ENCODE measurements at places on chromosomes 12 and 14.

- peak; percentile 56 for DNase-seq
Observed at GRCh38 chr12:115973968-115974724, 303.3 kb downstream of the MED13L start.

GRCh38 chr12:91397866-91398532, 215.4 kb upstream of the DCN start:
- DNase-seq, result no peak

- DNase-seq, result no peak
Observed at GRCh38 chr14:78340250-78340649, 170.1 kb downstream of the NRXN3 start.

DNA sequence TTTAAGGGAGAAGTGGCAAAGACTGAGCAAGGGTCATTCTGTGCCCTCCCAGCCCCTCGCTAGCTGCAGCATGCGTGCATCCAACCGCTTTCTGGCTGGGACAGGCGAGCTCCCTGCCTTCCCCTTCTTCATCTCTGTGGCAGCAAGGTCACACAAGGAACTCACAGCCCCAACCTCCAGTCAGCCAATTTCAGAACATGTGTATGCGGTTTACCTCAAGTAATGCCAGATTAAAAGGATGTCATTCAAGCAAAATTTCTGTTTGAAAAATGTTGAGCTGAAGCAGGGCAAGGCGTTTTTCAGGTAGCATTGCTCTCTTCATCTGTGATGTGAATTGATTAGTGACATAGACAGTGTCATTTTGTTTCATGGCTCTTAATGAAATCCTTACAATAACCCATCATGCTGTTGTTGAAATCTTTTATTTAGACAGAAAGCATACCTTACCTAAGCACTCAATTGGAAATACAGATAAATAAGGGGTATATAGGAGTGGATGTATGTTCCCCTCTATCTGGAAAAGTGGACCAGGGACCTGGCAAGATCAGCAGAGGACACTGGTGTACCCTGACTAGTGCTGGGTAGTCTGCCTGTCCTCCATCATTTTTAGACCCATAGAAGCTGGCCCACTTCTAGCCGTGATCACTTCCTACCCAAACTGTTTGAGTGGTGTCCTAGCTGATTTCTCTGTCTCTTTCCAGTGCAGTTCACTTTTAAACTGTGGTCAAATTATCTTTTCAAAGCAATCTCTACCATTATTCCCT, 82.8 kb upstream of the NEDD1 start:
- no peak for DNase-seq

- DNase-seq, result no peak
Observed at GRCh38 chr12:54428050-54429013, 9.3 kb upstream of the ITGA5 start.

DNA sequence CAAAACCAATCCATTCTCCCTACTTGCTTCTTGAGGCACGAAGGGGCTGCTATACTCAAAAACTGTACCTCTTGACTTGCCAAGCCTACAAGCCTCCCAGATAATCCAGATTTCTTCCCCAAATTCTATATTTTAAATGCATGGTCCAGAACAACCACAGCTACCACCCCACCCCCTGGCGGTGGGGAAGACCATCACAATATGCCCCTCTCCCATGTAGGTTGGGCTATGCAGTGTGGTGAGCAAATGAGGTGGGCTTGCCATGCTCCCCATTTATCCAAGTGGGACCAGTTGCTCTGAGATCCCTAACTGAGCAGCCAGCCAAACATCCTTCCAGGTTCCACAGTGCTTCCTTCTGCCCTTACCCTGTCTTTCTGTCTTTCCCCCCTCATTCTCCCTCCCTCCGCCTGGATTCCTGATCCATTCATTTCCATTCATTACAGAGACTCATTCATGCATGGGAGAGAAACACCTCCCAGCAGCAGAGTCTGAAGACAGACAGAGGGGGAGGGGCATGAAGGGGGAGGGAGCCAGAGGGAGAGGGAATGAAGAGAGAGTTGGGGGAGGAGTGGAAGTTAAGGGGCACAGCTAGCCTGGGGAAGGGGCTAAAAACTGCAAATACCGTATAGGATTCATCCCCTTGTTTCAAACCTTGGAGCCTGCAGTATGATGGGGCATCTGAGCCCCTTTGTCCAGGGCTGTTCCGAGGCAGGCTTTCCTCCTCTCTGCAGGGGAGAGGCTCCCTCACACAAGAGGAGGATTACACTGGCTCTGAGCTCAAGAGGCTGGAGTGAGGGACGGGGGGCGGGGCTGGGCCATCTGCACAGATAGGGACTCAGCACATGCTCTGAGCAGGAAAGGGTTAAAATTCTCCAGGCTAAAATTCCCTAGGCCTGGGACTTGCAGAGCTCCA, 4.4 kb downstream of the ZNF219 start:
- DNase-seq, result no peak

DNA sequence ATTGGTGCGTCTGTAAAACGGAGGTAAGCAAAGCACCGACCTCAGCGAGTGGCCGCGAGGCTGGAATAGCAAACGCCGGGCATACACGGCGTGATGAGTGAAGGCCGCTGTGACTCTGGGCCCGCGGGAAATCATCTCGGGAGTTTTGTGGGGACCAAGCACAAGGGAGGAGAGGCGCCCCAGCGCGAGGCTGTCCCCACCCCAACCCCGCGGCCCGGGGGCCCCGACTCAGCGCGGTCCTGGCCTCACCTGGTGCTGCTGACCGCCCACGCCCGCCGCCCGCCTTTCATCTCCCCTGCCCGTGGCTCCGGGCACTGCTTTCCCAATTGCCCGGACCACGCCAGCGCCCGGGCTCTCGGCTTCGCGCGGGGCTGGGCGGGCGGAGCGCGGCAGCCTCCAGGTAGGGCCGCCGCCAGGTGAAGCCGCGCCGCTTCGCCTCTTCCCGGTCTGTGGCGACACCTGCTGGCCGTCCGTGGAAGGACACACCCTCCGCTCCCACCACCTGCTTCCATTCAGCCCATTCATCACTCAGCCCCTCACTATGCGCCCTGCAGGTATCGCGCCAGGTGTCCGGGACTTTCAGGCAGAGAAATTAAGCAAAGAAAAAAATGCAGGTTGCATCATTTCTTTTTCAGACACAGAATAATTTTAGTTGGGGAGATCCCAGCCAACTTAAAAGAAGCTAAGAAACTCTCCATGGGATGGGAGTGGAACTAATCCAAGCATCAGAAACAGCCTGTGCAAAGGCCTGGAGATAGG, 360.4 kb downstream of the MED13L start:
- peak; percentile 41 for DNase-seq

GRCh38 chr12:14828892-14829291, 14.4 kb downstream of the ART4 start:
- no peak for DNase-seq

GRCh38 chr12:49041881-49042484, 18.6 kb downstream of the KMT2D start:
- no peak for DNase-seq

GRCh38 chr12:75635606-75636444, 124.4 kb upstream of the KRR1 start:
- no peak for DNase-seq

GRCh38 chr12:94516985-94517384, 57.3 kb upstream of the CEP83 start:
- no peak for DNase-seq

DNA sequence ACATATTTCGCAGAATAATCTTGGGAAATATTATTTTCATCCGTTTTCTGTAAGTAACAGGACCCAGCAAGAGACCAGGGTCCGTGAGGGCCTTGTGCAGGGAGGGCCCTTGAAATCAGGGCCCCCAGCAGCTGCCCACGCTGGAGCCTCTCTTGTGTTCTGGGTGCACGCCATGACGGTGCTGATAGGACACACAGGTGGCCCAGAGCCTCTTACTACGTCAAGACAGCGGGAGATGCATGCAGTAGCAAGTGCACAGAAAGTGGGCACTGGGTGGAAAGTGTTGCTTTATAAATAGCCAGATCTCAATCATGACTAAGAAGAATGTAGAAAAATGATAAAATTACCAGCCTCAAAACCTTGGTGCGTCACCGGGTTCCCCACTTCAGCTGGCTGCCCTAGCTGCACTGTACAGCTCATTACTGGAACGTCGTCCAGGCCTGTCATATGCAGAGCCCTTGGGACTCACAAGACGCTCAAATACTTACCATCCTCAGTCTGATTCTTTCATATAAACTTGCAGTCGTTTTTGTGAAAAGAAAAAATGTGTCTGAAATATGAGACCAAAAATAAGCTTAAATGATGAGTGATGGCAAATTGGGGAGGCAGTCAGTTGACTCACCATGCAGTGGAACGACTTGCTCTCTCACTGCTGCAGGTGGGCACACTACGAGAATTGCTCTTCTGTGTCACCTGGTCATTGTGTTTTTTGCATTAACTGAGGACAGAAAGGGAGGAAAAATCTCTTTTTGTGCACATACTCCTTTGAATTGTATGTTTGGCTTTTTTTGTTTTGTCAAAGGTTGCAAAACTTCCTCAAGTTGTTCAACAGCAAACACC, 68.2 kb downstream of the DDX51 start:
- no peak for DNase-seq

GRCh38 chr14:89767131-89767530, 187.4 kb downstream of the EFCAB11 start:
- no peak for DNase-seq

DNA sequence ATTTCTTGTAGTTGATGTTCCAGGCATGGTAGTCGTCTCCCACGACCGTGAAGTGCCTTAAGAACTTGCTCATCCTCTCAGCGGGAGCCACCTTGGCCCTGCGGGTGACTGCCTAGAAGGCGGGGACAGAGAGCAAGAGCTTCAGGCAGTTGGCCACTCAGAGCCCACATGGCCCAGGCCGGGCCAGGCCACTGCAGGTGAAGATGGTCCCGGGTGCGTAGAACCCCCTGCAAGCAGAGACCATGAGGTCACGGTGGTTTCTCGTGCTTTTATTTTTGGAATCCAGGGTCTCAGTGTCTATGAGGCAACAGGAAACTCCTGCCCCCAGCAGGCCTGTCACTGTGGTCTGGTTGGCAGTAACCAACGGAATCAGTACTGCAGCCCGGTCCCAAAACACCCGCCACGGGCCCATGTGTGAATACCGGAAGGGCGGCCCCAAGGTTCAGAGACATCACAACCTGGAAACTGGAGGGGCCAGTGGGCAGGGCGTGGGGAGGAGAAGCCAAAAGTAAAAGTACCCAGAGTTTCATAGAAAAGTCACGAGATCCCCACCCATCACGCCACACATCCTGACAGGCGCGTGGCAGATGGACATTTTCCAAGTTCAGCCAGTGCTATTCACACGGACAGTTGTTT, 27.5 kb downstream of the HVCN1 start:
- DNase-seq, result no peak

DNA sequence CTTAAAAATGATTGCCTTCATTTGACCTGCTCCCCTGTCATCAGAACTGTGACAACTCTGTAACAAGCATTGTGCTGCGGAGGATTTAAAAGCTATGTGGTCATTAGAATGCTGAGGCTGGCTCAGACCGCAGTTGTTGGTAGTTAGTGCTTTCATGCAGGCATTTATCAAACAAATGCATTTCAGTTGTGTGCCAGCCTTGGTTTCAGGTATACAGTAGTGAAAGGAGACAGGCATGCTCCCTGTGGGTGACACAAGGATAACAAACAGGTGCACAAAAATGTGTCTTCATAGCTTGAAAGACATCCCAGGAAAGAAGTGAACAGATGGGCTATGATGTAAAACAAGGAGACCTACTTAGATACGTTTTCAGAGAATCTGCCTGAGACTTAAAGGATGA, 60.6 kb downstream of the MARK3 start:
- no peak for DNase-seq

DNA sequence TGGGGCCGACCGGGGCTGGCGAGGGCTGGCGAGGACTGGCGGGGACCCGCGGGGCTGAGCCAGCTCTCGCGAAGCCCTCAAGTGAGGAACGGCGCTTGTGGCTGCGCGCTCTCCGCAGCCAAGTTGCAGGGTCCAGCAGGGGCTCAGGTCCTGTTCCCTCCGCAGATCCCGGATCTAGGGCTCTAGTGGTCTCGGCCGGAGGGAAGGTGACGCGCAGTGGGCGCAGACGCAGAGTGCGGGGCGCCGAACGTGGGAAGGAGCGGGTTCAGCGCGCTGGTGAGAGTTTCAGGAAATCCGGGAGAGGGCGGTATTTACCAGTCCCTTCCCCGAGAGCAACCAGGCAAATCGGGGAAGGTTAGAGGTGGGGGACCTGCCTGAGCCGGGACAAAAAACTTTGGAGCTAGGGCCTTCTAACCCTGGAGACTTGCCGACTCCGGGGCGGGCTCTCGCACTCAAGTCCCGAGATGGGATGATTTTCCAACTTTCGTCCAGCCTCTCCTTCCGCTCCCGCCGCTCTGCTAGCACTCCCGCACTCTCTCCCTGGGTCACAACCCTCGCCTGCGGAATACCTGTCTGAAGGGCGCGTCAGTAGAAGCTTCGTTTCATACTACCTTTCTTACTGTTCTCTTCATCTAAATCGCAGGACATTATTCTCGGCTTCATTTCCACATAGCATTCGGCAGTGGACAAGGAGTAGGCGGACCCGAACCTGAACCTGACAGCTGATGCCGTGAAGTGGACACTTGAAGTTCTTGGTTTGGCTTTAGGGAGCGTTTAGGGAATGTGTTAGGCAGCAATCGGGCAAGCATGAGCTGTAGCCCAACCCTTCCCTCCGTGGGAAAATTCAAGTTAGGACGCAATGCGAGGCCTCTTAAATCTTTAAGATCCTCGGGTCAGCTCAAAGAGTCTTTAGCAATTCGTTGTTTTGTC, 13.6 kb upstream of the PAX9 start:
- DNase-seq, result no peak

DNA sequence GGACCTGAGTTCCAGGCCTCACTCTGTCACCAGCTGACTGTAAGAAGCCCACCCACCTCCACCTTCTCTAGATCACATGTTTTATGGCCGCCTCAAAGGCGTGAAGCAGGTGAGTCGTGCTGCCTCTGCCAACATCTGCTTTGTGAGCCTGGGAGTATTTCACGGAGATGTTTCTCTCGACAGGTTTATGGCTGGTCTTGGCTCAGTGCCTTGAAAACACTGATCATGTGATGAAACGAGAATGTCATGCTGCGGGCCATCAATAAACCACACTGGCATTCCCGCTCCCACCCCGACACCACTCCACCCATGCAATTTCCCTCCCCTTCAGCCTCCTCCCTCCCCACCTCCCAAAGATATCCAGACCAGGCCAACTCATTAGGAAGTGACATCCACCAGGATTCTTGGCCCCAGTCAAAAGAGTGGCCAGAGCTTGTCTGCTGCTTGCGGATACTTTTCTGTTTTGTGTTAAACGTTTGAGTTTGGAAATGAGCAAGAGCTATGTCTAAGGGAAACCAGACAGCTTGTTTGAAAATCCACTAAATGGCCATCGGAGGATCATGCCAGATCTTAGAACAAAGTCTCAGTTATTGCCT, 53.8 kb upstream of the NTF3 start:
- peak; percentile 32 for DNase-seq

GRCh38 chr14:99296517-99296916, 24.5 kb upstream of the BCL11B start:
- no peak for DNase-seq

Data from right renal pelvis (tissue), 4 donors.